Fibroblast of villous mesenchyme (primary cell): ENCODE measurements at places on chromosomes 5 and 9. TPM values are rescaled to one million over a fixed set of nuclear protein-coding genes. Genes with fewer than 3 reads are reported as not detected.

DNA sequence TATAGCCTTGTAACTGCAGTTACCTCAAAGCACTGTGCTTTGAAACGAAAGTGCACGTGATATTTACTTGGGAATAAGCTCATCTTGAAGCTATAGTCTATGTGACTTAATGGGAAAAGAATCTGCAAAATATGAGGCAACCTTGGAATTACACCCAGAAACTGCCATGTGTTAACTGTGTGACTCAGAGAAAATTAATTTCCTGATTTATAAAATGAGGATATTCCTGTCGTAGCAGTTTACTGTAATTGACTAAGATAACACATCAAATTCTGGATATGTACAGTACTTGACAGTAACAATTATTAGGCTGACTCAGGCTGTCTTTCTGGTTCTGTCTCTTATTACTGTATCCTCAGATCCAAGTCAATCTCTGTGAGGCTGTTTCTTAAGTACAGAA lies 1079.9 kb upstream of the ACO1 start:
- DNase-seq: peak; percentile 86

- no peak for DNase-seq
Measured at GRCh38 chr5:133373121-133373870, 239.0 kb downstream of the FSTL4 start.

- DNase-seq: no peak
Measured at GRCh38 chr5:22460189-22460588, 393.0 kb downstream of the CDH12 start.

BARX1 gene
- total RNA-seq: not detected in 2 replicates

SLC25A2 gene
- under 0.01 and 0.64 TPM in 2 replicates for total RNA-seq

- no peak for DNase-seq
Measured at GRCh38 chr9:116760636-116761035, 73.5 kb downstream of the TRIM32 start.

DNA sequence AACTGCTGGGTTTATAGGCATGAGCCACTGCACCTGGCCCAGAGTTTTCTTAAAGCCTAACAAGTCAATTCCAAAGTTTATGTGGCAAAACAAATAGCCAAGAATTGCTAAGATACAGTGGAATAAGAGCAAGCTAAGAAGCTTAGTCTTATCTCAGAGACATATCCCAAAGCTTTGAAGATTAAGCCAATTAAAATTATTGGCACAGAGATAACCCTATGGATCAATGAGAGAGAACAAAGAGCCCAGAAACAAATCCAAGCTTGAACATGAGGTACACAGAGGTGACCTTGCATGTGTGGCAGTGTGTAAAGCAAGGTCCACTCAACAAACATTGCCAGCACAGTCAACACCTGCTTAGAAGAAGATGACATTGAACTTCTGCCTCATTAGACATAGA lies 13.3 kb downstream of the BTNL3 start:
- no peak for DNase-seq

DNA sequence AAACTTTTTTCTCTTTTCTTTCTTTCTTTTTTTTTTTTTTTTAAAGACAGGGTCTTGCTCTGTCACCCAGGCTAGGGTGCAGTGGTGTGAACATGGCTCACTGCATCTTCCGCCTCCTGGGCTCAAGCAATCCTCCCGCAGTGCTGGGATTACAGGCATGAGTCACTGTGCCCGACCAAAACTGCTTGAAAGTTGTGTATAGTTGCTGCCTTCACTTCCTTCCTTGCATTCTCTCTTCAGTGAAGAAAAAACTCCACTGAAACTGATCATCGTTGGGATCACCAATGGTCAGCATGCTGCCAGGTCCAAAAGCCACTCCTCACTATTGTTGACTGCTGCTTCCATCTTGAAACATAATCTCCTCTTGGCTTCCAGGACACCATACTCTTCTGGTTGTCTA lies 66.6 kb upstream of the CTNNA1 start:
- peak; percentile 48 for DNase-seq

GRXCR2 gene
- not detected in 2 replicates for total RNA-seq

- DNase-seq: no peak
Measured at GRCh38 chr9:21683484-21684175, 118.8 kb upstream of the MTAP start.

SLC45A2 gene
- total RNA-seq: under 0.01 TPM in 1 of 2 replicates, not detected in the other

- DNase-seq: no peak
Measured at GRCh38 chr9:79975621-79976256, 404.0 kb downstream of the TLE4 start.

GRCh38 chr5:44486591-44486990 lies 97.4 kb upstream of the FGF10 start:
- DNase-seq: no peak
